Right lung (tissue), 10 donors: ENCODE measurements at places on chromosomes 11 and 22. TPM values are rescaled to one million over a fixed set of nuclear protein-coding genes. Genes with fewer than 3 reads are reported as not detected.
A peak's percentile ranks its signal among the peaks of the same experiment; 100 is the strongest.

GRCh38 chr11:43942662-43943371 is 380 bp downstream of the C11orf96 start:
- peak; percentile 59 for DNase-seq

GRCh38 chr11:121590772-121591404 is 138.1 kb upstream of the SORL1-AS1 start:
- no peak for DNase-seq

GRCh38 chr11:81959341-81959740 is 774.3 kb downstream of the FAM181B start:
- DNase-seq = no peak

Gene TMPRSS13
- 11.7 TPM for polyA plus RNA-seq

Gene OR52I2
- polyA plus RNA-seq = not detected
